ENCODE measurements at places on chromosomes 12 and 14.

- DNase-seq = no peak
Measured at GRCh38 chr14:75969891-75970290, 11.9 kb downstream of the TGFB3 start.

DNA sequence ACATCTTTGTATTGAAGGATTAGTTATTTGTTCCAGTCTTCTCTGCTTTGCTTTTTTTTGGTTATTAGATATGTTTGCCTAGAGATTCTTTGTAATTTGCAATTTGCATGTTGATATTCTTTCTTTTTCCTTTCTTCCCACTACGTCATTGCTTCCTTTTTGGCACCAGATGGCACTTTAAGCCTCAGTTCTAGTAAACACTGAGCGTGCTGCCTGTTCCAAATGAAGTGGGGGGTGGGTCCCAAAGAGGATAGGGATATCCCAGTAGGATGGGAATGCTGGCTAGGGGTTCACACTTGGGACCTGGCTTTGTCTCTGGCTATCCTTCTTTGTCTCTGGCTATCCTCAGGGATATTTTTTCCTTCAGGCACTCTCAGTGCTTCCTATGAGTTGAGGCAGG lies 17.0 kb downstream of the EAPP start:
- no peak for DNase-seq

- DNase-seq = no peak
Measured at GRCh38 chr14:95774265-95775160, 60.6 kb upstream of the TCL1A start.

DNA sequence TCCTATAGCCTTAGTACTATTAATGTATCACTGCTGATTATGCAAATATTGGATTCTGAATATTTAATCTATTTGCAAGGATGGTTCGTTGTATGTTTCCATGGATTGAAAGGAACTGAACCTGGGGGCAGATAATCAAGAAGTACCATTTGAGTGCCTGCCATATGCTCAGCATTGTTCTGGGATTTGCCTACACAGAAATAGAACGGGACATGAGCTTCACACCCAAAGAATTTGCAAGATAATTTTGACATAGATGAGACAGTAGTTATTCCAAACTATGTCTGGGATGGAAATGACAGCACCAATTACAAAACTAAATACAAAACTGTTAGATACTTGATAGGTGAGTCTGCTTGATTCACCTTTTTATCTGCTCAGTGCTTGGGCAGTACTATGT lies 132.7 kb upstream of the NPAS3 start:
- DNase-seq = no peak

- no peak for DNase-seq
Measured at GRCh38 chr14:45201905-45202304, 51.1 kb downstream of the MIS18BP1 start.

DNA sequence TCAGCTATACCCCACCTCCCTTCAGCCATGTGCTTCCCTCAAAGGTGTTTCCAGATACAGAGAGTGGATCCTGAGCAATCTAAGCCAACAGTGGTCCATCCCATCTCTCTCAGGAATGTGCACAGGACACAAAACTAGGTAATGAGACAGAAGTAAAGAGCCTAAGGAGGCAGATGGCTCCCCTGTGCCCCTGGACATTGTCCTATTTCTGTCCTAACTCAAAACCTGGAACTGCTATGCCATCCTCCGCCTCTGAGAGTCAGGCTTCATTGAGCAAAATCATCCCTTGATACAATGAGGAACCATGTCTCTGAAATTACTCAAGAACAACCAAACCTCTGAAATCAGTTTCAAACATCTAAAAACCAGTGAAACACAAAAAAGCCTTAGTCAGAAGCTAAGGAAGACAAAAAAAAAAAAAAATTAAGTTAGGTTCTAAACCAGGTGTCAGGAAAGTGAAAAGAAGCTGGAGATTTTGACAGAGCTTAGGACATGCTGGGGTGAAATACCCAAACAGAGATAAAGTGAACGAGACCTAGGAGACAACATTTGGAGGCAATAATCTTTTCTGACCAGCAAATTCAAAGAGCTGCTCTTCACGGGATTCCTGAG lies 200.3 kb upstream of the PLEKHG7 start:
- DNase-seq = no peak

DNA sequence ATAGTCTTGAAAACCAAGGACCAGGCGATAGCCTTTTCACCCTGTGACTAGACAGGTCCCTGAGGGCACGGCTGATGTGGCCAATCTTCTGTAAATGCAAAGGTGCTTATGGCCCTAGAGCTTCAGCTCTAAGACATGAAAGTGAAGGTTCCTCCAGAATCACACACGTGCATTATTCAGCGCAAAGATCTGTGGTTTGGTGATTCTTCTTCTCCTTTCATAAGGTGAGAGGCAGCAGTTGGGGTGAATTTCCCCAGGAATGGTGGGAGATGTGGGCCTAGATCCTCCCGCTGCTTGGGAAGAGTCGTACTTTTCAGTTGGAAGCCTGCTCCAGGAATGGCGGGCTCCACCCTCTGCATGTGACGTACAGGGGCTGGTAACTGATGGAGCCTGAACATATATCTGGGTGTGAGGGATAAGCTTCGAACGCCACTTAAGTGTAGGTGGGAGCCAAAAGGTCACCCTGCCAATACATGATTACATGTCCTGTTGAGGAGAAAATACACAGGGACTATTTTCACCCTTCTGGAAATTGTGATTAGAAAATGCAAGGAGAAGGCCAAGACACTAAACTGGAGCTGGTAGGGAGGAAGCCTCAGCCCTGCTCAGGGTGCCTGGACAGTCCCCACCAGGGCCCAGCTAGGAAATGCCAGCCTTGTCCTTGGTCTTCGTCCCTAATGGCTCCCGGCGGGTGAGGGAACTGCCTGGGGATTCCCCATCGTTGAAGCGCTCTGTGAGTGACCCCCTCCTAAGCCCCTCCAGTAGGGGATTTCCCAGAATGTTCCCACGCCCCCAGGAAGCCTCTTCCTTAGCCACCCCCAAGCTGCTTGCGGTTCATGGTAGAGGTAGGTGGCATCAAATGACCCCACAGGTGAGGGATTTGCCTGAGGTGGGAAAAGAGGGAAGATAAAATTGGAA lies 17.6 kb downstream of the BATF start:
- DNase-seq = no peak

- no peak for DNase-seq
Measured at GRCh38 chr12:74906224-74906623, 303.4 kb downstream of the KCNC2 start.

DNA sequence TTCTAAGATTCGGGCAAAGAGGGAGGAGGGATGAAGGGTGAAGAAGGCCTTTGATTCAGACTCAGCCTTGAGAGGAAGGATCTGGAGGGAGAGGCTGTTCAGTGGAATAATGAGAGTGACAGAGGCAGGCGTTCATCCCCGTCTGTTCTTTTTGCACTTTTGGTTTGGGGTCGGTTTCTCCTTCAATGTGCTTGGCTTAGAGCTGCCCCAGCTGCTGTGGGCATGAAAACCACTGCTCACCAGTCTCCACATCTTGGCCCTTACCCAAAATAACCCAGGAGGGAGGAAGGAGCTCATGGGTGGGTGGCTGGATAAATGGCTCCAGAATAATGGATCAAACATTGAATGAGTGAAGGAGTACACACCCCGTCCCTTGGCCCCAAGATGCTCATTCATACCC lies 261.7 kb upstream of the FKBP4 start:
- DNase-seq = no peak

- DNase-seq = no peak
Measured at GRCh38 chr12:83057436-83057835, 370.7 kb downstream of the TMTC2 start.

DNA sequence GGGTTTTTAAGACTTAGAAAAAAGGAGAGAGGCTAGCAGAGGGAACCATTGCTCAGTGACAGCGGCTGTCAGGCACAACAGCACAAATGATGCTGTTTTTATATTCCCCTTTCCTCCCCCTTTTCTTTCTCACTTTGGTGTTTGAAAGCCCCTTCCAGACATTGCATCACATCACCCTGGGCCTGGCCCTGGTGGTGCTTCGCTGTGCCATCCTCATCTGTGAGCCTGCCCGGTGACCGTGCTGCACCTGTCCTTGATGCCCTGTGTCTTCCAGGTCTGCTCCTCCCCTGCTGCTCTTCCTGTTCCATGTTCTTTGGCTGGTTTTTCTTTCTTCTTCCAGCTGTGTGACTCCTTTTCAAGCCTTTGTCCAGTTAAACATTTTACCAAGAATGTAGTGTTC lies 24.8 kb downstream of the KLC1 start:
- no peak for DNase-seq

GRCh38 chr12:99131751-99132199 lies 486.7 kb downstream of the APAF1 start:
- DNase-seq = no peak

DNA sequence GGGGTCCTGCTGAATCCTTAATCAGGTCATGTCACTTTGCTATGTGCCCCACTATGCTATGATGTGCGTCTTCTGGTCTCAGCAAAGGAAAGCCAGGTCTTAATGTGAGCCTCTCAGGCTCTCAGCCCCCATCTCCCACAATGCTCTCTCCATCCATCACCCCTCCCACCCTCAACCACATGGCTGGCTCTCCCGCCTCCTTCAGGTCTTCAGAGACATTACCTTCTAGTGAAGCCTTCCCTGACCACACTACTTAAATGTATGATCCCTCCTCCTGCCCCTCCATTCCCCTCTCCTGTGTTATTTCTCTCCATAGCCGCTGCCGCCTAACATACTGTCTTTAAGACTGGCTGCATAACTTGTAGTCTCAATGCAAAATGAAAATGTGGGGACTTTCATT lies 50.5 kb downstream of the KRT80 start:
- no peak for DNase-seq

GRCh38 chr12:45214071-45214470 lies 1.8 kb upstream of the ANO6 start:
- DNase-seq = no peak

DNA sequence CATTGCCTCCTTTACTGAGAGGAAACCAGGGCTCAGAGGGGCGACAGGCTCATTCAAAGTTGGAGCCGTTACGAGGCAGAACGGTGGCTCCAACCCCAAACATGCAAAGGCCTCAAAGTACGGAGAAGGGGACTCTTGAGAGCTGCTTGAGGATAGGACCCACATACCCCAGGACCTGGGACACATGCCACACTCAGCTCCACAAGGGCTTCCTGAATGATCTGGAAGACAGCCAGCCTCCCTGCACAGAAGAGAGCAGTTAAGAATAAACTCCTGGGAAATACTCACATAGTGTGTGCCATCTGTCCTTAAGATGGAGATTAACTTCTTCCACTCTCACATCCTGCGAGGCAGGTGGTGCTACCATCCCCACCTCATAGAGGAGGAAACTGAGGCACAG lies 26.6 kb upstream of the NXPH4 start:
- no peak for DNase-seq

DNA sequence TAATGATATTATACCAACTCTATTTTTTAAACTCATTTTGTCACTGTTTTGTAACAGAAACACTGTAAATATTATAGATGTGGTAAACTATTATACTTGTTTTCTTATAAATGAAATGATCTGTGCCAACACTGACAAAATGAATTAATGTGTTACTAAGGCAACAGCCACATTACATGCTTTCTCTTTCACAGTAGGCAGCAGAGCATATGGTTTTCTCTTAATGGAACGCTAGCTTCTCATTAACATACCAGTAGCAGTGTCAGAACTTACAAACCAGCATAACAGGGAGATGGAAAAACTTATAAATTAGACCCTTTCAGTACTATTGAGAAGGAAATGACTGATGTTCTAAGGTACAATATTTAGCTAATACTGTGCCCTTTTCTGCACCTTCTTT lies 398.8 kb downstream of the PRKD1 start:
- no peak for DNase-seq

GRCh38 chr12:59944177-59944576 lies 348.3 kb downstream of the SLC16A7 start:
- DNase-seq = no peak

DNA sequence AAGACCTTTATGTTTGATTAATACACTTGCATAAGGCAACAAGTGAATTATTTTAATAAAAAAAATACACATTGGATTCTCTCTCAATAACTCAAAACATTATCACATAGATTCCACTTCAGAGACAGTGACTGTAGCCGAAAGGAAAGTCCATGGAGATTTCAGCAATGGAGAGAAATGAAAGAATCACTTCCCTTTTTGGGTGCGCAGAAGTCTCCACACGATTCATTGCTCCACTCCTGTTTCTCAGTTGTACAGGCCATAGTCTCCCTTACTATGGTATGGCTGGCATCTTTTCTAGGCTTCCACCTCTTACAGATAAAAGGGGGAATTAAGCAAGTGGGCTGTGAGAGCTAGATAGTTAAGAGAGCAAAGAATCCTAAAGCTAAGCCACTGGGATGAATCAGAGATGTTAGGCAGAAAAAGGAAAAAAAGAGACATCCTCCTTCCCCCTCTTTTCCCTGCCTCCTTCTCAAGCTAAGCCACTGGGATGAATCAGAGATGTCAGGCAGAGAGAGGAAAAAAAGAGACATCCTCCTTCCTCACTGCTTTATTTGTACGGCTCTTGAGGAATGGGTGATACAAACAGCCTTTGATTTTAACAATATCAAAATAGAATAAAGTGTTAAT lies 16.3 kb downstream of the ST8SIA1 start:
- DNase-seq = no peak

DNA sequence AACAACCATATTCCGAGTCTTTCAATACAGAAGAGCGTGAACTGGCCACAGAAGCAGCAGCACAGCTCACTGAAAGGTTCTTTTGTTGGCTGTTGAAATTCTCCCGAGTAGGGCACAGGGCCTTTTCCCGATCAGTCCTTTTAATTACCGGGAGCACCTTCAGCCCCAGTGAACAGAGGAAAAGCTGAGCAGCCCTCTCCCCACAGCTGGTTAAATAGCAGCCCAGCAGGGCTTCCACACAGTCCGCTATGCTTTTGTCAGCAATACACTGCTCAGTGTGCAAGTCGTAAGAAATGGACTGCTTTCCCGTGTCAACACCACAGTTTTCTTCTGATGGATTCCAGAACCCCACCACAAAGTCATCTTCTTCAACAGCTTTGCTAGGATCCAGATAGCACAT lies 61.3 kb downstream of the DICER1 start:
- DNase-seq = no peak

DNA sequence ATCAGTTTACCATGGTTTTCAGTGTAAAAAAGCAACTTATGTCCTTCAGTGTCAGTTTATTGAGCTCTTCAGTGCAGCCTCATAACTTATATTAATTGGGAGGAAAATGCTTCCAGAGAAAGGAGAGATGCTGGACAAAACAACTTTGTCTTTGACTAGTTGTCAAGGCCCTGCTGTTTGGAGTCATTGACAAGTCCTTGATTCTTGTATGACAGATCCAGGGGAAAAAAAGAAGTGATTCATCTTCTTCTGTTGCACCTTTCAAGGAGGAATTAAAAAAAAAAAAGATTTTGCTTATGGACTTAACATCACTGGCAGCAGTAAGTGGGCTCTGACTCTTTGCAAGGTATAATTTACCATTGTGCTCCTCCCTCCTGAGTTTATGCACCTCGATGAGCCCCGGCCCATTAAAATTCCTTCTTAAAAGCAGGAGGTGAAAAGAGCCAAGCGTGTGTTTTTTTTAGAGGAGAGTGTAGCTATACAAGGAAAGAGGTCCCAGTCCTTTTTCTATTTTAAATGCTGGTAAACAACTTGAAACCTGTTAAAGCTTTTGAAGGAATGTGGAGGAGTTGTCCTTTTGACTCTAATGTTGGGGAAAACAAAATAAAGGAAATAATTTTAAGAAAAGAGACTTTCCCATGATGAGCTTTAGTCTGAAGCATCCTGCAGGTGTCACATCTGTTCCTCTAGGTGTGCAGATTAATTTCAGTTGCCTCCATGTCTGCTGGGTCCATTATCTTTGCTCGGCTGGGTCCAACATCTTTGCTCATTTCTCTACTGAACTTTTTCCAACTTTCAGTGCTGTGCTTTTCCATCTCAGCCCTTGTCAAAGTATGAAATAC lies 431.6 kb downstream of the RAD51B start:
- DNase-seq = no peak

GRCh38 chr14:54219261-54220070 lies 177.3 kb upstream of the CDKN3 start:
- no peak for DNase-seq

All from left renal pelvis (tissue), 4 donors.